ENCODE measurements at places on chromosomes 6 and 20.

DNA sequence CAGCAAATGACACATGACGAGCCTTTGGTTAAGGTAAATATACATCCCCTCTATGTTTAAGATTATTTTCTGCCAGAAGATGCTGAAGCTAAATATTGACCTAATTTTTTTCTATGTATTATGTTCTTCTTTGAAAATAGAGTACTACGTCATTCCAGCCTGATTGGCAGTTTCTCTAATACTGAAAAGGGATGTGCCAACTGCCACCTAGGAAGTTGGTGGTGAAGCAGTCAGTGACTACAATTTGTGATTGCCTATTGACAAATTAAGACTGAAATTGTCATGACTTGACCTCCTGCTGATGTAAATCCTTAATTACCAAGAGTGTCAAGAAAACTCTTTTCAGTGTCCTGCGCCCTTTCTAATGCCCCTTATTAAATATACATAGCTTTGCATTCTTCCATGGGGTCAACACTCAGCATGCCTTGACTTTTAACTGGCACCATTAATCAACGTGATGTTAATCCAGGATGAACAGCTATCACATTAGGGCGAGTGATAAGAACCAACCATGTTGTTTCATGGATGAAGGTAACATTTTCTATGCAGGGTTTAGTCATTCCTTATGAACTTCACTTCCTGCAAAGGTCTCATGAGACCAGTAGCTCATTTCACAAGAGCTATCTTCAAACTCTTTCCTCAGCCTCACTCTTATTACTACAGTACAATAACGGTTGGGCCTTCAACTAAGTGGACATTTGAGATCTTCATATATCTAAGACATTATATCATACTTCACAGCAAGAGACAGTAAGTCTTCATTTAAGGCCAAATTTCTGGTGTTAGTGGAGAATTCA is 22.5 kb upstream of the SGK1 start:
- no peak overlapping the region for H3K27ac ChIP-seq
- no peak overlapping the region for H3K4me3 ChIP-seq
- no peaks in the 10 kb centered on the region for H3K27me3 ChIP-seq
- peaks cover 2% of the 10 kb centered on the region for H3K4me1 ChIP-seq
- DNase-seq, result no peak
- no peaks in the 10 kb centered on the region for H3K36me3 ChIP-seq

GRCh38 chr6:52341561-52342260 is 20.2 kb upstream of the PAQR8 start:
- H3K4me1 ChIP-seq, result peaks cover 34% of the 10 kb centered on the region
- no peak overlapping the region for H3K4me3 ChIP-seq

- H3K4me3 ChIP-seq, result no peak overlapping the region
- H3K4me1 ChIP-seq, result no peaks in the 10 kb centered on the region
- H3K27ac ChIP-seq, result no peak overlapping the region
- no peaks in the 10 kb centered on the region for H3K36me3 ChIP-seq
- no peak for DNase-seq
- peaks cover 1% of the 10 kb centered on the region for H3K27me3 ChIP-seq
These were observed 26.8 kb downstream of the HTR1E start for GRCh38 chr6:86964029-86964579.

DNA sequence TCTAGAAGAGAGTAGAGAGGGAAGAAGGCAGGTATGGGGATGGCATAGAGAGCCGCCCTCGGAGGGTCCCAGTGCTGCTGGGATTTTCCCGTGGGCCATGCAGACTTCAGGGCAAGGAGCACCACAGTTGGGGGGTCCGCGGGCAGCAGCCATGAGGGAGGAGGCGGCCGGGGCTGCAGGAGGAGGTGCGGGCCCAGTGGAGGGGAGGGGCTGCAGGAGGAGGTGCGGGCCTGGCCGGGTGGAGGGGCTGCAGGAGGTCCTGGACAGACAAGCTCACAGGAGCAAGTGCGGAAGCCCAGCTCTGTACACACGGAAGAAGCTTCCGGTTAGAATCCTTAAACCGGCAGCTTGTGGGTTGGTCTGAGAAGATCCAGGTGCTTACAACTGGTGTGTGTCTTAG is 34.6 kb upstream of the CHRNA4 start:
- H3K4me3 ChIP-seq, result no peak overlapping the region
- H3K27ac ChIP-seq, result no peak overlapping the region
- H3K4me1 ChIP-seq, result no peaks in the 10 kb centered on the region
- no peak for DNase-seq

- peaks cover 23% of the 10 kb centered on the region for H3K36me3 ChIP-seq
- H3K4me1 ChIP-seq, result peaks cover 20% of the 10 kb centered on the region
- H3K4me3 ChIP-seq, result no peak overlapping the region
- no peak for DNase-seq
- H3K27ac ChIP-seq, result no peak overlapping the region
- no peaks in the 10 kb centered on the region for H3K27me3 ChIP-seq
These were observed 161.0 kb downstream of the ASCC3 start for GRCh38 chr6:100719883-100720682.

Measured in activated CD8-positive, alpha-beta T cell treated with anti-CD3 and anti-CD28 coated beads for 36 hours (primary cell).